ENCODE measurements at places on chromosomes 16 and 17.

GRCh38 chr17:68805609-68806008 is 149.6 kb downstream of the ABCA8 start:
- no peak for DNase-seq

DNA sequence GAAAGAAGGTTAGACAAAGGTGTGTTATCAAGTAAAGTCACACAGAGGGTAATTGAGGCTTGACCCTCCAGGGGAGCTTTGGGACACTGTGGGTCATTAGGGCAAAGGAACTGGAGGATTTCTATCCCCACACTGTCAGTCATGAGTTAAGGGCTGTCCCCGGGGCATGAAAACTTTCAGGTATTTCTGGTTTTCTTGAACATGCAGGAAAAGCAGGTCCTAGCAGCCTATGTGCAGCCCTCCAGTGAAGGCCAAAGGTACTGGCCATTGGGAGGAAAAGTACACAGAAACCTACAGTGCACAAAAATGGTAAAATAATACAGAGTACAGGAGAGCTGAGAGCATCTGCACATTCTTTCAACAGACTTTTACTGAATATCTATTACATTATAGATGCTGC is 44.4 kb upstream of the SCNN1B start:
- no peak for DNase-seq

- DNase-seq: no peak
Measured at GRCh38 chr17:48618256-48618896, 3.3 kb upstream of the HOXB8 start.

DNA sequence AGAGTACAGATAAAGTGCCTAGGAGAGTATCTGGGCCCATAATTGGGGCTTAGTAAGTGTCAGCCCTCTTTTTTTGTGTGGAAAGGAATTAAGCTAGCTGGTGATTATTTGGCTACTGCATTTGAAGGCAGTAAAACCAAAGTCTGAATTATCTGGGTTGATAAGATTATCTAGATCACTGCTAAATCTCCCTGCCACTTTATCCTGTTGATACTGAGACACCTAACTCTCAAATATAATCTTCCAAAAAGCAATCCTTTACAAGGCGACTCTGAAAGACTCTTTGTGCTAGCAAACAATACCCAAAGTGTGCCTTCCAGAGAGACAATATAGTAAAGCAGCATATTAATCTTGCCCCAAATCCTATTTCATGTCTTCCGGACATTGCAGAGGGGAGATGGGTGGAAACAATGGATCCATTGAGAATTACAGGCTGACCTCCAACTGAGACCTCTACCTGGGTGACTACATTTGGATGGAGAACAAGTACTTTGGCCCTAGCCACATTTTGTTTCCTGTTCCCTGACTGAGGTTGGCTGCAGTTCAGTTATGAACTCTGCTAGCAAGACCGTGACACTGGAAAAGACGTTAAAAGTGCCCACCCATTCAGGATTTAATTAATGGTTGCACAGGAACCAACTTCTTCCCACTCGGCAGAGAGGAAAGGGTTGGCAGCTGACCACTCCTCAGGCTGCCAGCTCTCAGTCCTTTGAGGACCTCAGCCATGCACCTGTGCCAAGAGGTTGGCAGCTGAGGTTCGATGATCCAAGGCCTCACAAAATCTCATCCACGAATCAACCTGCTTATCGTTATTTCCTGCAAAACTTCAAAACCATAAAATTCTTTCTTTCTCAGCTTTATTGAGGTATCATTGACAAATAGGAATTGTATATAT is 72.6 kb downstream of the SYCE1L start:
- no peak for DNase-seq

DNA sequence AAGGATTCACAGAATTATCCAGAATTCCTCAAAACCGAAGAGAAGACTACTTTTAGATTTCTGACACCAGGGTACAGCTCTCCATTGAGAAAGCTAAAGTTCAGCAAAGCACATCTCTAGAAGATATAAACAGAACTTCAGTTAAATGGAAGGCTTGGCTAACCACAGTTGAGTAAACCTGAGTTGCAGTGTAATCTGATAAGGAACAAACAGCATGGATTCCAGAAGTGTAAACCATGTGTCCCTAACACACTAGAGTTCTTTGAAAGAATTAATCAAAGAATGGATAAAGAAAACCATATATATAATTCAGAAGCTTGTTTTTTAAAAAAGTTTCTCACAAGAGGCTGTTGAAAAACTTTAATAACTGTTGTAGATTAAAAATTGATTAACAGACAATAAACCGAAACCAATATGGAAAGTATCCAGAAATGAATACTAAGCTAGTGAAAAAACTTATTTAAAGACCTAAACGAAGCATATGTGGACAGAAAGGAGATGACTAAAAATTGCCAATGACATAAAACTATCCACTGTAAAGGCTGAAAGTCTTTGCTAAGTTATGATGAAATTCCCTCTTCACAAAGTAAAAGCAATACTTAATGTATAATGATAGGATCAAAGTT is 4.3 kb downstream of the RNF43 start:
- no peak for DNase-seq

DNA sequence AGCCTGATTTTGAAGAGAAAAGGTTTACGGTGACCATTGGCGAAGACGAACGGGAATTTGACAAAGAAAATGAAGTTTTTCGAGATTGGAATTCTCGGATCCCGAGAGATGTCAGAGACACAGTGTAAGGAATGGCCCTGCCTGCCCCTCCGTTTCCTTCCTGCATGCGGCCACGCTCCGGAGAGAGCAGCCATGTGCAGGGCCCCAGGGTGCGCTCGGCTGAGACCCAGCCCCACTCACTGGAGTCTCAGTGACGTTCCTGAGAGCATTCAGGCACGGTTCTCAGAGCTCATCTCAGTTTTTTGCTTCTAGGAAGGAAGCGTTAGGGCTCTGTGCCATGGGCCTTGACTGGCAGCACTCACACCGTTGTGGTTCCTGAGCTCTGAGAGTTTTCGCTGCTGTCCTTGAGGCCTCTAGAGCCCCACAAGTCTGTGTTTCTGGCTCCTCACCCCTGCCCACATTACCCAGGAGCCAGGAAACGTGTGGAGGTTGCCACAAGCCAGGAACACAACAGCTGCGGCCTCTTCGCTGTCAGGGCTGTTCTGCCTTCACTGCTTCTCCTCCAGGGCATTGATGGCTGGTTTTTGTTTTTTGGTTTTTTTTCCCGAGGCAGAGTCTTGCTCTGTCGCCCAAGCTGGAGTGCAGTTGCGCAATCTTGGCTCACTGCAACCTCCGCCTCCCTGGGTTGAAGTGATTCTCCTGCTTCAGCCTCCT is 29.8 kb downstream of the ZC3H18 start:
- no peak for DNase-seq

DNA sequence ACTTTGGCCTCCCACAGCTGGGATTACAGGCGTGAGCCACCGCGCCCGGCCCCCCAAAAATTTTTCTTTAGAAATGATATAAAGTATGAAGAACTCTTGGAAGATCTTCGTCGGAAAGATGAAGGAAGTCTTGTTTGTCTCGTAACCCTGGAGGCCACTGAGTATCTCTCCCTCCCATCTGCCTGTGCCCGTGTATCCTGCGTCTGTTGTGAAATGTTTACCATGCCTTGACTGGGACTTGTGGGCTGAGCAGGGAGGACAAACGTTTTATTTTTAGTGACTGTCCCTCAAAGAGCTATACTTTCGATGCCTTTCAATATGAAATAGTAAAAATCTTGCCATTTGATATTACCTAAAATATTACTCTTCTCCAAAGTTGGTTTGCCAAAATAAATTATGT is 121.2 kb downstream of the RPTOR start:
- no peak for DNase-seq

DNA sequence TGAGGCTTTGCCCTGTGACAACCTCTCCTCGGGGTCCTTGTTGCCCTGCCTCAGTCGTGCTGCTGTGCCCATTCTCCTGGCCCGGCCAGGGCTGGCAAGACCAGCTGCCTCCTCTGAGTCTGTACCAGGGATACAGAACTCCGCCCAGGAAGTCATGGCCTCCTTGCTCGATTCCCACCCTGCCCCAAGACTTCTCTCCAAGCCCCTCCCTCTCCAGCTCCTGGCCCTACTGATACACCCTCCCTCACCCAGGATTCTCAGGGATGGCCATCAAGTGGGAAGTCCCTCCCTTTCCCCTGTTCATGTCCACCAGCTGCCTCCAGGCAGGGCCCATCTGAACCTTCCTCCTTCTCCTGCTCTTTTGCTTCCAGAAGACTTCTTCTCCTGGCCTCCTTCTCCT is 11.2 kb upstream of the TMEM208 start:
- DNase-seq: no peak

DNA sequence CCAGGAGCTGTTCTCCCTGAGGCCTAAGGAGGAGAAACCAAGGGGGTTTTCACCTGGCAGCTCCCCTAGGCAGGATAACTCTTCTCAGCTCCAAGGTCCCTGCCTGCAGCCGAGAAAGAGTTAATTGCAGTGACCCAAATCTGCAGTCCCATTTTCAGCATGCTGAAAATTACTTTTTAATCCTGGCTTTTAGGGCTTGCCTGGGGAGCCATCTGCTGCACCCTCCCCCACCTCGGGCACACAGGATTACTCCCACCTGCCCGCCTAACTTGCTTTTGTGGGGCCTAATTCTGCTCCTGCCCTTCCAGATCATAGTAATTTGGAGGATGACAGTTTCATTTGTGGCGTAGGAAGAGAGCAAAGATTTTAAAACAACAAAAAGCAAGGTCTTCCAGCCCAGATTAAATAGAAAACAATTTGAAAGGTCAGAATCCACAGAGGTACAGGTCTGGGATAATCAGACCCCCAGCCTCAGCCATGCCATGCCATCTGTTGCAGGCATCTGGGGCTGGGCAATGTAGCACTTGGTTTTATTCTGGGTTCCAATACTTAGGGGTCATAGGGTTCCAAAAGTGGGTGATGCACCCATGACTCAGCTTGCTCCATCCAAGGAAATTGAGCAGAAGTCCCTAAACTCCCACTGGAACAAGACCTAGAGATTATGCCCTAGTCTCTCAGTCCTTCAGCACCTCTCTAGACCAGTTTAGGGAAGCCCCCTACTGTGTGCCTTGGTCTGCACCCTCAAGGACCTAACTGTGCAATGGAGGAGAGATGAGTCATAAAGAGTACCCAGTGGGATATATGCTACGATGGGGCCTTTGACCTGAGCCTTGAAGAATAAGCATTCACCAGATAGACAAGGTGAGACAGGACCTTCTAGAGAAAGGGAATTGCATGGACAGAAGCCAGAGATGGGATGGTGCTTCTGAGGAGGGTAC is 64.5 kb upstream of the NLK start:
- no peak for DNase-seq

DNA sequence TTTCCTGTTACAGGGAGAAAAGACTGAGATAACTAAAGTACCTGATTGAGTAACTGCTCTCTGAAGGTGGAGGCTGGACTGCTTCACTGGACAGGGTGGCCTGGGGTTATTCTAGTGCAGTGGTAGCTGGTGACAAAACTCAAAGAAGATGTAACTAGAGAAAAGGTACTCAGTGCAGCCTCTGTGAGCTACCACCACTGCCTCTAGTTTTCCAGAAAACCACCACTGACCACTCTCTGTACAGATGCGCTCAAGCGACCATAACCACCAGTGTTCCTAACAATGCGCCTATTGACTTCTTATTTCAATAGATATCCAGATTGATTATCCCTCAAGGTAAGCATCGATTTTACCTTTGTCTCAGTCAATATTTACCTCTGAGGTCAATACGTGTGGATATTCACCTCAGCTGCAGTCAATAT is 492.2 kb downstream of the WWOX start:
- no peak for DNase-seq

GRCh38 chr17:31048780-31049179 is 46.0 kb upstream of the NF1 start:
- DNase-seq: no peak

DNA sequence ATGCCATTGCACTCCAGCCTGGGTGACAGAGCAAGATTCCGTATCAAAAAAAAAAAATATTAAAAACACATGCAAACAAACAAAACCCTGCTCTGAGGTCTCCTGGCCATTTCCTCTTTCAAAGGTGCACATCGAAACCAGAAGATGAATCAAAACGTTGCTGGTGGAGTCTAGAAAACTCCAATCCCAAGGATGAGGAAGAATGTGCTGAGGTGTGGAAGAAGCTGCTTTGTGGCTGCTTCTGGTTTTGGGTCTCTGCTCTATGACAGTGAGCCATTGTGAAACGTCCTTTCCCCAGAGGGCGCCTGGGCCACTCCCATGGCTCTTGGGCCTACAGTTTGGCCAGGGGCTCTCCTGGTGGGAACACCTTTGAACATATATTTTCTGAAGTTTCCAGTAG is 112.6 kb downstream of the IRF8 start:
- no peak for DNase-seq

All from NCI-H187 (cell line).